Mammary epithelial cell (primary cell): ENCODE measurements at places on chromosomes 6 and 20. TPM values are rescaled to one million over a fixed set of nuclear protein-coding genes. Genes with fewer than 3 reads are reported as not detected.

SCUBE3 gene
- 0.19 TPM in 1 of 2 replicates, not detected in the other for total RNA-seq

MLN gene
- not detected in 2 replicates for total RNA-seq

SYCP2L gene
- total RNA-seq, result not detected in 2 replicates

BMP7 gene
- 2.0 TPM for total RNA-seq

HMGN4 gene
- total RNA-seq, result 81.5 TPM

BPI gene
- total RNA-seq, result not detected in 2 replicates

SLC25A27 gene
- total RNA-seq, result 18.1 and 26.8 TPM in 2 replicates

NHLRC1 gene
- total RNA-seq, result 2.0 and 2.1 TPM in 2 replicates

GRCh38 chr6:53493635-53494025, 51.3 kb downstream of the GCLC start:
- DNase-seq, result no peak

- no peak for DNase-seq
Measured at GRCh38 chr6:137676888-137677287, 182.7 kb upstream of the OLIG3 start.

- no peak for DNase-seq
Measured at GRCh38 chr20:16203096-16203495, 370.2 kb downstream of the KIF16B start.

DNA sequence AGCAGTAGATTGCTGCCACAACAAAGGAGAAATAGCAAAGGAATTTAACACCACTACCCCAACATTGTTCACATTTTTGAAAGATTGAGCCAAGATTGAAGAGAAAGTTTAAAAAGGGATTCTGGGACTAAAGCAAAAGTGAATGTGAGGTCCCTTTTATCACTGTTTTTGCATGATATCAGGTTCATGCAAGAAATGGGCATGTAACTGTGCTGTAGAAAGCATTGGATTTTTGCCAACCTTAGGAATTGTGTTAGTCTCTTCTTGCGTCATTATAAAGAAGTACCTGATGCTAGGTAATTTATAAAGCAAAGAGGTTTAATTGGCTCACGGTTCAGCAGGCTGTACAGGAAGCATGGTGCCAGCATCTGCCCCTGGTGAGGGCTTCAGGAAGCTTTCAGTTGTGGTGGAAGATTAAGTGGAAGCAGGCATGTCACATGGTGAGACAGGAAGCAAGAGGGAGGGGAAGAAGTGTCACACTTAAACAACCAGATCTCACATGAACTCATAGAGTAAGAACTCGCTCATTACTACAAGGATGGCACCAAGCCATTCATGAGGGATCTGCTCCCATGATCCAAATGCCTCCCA, 4.6 kb upstream of the GJB7 start:
- peak; percentile 6 for DNase-seq

DNA sequence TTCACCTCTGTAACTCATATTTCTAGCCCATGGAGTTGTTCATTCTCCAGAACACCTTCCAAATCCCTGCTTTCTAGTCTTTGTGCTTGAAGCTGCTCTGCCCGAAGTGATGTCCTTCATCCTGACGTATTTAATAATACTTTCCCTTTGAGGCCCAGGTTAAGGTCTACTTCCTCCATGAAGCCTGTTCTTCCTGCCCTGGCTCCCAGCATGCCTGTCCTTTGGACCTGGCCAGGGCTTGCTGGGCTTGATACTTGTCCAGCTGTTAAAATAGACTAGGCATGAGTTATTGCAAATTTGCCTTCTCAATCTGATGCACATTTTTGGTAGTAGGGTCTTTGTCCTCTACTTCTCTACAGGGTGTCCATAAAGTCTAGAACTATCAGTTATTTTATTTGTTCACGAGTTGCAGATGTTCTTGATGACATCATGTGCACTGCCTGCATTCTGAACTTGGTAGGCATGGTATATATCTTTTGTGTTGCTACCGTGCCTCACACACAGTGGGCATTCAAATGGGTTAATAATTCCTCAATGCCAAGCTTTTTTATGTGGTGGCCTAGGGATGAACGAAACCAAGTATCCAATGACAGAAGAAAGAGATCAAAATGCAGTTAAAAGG, 3.1 kb upstream of the MAP7 start:
- no peak for DNase-seq

DNA sequence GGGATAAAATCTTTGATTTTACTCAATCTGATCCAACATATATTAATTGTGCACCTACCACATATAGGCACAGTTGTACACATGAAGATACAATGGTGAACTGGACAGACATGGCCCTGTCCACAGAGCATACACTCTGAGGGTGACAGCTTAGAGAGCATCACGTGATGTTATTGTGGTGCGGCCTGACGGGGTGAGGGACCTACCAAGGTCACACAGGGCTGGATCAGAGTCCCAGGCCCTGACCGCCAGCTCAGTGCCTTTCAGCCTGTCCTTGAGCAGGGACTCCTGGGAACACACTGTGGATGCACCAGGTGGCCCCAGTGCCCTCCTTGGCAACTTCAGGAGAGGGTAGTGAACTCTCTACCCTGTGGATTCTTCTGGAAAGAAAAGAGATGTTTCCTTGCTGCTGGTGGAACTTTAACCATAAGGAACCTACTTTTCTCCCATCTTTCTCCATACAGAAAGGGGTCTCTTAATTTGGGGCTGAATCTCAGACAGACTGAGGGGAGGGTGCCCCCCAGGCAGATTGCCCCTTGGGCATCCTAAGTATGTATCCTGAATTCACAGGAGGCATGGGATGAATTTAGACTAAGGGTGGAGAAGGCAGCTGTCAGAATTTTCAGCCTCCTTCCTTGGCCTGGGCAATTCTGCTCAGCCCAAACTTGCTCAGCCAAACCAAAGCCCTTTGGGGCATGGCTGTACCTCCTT, 26.5 kb downstream of the PCK1 start:
- DNase-seq, result no peak

DNA sequence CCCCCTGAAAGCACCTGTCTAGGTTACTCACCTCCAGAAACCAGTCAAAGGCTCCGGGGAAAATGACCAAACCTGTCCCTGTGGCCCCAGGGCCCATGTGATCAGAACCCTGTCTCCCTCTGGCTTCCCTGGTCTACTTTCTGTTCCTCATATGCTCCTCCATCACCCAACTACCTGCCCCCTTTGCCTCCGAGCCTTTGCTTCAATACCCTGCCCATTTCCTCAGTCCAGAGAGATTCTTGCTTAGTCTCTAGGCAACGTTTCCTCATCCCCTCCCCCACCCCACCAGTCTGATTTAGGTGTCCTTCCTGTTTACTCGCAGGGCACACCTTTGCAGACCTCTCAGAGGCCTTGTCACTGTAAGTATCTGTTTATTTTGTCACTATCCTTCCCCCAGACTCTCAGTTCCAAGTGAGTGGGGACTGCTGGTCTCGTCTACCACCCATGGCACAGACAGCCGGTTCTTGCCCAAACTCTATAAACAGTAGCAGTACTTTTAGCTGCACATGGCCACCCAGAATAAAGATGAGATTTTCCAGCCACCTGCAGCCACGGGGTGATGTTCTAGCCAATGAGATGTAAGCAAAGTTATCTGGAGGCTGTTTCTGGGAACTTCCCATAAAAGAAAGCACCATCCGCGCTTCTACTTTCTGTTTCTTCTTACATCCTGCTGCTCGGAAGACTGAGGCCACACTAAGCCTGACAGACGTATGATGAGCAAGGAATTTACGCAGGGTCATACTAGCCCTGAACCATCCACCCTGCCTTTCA, 13.3 kb downstream of the ELOVL5 start:
- peak; percentile 14 for DNase-seq

DNA sequence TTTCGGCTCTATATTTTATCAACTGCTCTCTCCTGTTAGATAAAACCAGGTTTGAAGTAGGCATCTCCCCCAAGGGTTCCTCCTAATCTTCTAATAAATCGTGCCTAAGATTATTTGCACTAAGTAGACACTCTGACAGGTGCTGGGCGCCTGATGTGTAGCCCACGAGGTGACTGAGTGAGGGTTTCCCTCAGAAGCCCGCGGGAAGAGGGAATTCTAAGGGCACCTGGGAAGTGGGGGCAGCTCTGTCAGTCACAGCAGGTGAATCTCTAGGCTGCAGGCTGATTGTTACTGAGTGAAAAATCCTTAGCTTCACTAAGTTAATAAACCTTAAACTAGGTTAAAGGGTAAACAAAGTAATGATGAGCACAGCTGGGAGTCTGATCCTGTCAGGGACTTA, 68.2 kb downstream of the PXDC1 start:
- no peak for DNase-seq

DNA sequence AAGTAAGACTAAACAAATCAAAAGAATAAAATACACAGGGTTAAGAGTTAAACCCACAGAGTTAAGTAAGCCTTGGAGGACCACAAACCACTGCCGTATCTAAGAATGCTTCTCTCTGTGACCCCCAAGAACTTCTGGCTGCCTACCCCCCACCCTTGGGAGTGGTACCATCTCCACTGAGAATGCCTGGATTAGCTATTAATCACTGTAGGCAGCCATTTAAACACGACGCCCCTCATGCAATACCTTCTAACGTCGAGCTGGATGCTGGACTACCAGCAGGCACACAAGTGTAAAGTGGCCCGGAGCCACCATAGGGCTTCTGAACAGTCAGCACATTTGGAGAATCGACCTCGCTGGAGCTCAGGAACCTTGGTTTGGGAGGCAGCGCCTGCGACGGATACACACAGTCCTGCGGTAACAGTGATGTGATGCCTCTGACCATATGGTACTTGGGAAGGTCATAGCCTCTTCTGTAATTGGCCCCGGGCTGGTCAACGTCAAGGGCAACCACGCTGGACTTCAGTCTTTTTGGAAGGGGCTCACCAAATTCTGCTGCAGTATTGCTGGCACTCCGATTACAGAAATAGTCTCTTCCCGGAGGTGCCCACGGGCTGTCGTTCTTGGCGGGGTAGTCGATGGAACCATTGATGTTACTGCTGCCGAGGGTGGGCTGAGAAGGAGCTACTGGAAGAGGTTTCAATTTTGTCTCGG, 18.0 kb downstream of the ZNF217 start:
- DNase-seq, result no peak

- no peak for DNase-seq
Measured at GRCh38 chr6:97689078-97689754, 406.2 kb upstream of the MMS22L start.

- no peak for DNase-seq
Measured at GRCh38 chr20:41139227-41140093, 2.1 kb downstream of the PLCG1 start.

- no peak for DNase-seq
Measured at GRCh38 chr6:14856177-14856576, 389.7 kb upstream of the JARID2 start.

- DNase-seq, result no peak
Measured at GRCh38 chr6:152087701-152088100, 280.2 kb downstream of the ESR1 start.

GRCh38 chr6:17334265-17334664, 53.1 kb downstream of the RBM24 start:
- DNase-seq, result peak; percentile 51

GRCh38 chr20:4545526-4545925, 176.2 kb upstream of the PRND start:
- no peak for DNase-seq

DNA sequence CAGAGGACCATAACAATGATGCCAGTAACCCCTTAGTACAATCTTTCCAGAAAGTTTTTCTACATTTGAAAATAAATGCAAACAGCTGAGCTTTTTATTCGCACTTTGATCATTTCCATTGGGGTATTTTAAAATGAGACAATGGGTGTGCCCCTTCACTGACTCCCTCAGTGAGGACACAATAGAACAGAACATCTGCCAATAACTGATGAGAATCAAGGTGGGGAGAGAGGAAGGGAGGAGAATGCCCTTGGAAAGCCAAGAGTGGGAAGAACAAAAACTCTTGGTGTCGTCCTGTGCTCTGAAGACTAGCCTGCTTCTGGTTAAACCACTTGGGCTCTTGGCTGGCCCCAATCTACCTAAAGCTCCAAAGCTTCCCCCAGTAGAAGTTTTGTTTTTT, 66.0 kb downstream of the KIF13A start:
- no peak for DNase-seq

DNA sequence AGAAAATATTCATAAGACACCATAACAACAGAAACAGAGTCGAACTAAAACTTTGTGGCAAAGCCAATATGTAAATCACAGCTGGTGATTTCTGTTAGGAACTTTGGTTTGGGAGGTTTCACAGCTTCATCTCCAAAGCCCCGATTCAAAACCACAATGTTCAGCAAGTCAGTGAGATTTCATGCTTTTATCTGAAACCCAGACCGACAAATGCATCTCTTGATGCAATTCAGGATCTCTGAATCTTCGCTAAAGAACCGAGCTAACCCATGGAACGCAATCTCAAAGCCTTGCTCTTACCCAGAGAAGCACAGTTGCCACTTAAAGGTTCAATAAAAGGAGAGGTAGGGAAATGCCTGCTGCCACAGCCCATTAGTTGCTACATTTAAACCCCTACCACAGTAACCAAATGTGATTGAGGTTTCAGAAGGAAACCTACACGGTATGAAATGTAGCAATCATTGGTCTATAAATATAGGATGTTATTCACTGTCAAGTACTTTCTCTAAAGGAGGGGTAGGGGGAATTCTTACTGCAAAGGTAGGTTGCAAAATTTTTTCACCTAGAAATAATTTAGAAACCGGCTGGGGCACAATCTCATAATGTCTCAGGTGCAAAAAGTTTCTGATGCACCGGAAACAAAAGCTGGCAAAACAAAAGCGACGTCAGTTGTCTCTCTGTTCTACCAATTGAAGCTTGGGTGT, 381.0 kb upstream of the ARID1B start:
- no peak for DNase-seq

- DNase-seq, result no peak
Measured at GRCh38 chr20:14341801-14342200, 4.4 kb upstream of the FLRT3 start.

GRCh38 chr6:130009146-130009545, 9.2 kb upstream of the L3MBTL3 start:
- no peak for DNase-seq

GRCh38 chr6:146787876-146788508, 189.2 kb downstream of the ADGB start:
- no peak for DNase-seq

- DNase-seq, result no peak
Measured at GRCh38 chr20:8244637-8245036, 112.6 kb downstream of the PLCB1 start.

- DNase-seq, result no peak
Measured at GRCh38 chr6:101454106-101454676, 60.7 kb downstream of the GRIK2 start.
